ENCODE measurements at places on chromosomes 13 and 19.
A peak's percentile ranks its signal among the peaks of the same experiment; 100 is the strongest.

- no peak for DNase-seq
Observed at GRCh38 chr13:77545626-77546412, 10.3 kb downstream of the SCEL start.

DNA sequence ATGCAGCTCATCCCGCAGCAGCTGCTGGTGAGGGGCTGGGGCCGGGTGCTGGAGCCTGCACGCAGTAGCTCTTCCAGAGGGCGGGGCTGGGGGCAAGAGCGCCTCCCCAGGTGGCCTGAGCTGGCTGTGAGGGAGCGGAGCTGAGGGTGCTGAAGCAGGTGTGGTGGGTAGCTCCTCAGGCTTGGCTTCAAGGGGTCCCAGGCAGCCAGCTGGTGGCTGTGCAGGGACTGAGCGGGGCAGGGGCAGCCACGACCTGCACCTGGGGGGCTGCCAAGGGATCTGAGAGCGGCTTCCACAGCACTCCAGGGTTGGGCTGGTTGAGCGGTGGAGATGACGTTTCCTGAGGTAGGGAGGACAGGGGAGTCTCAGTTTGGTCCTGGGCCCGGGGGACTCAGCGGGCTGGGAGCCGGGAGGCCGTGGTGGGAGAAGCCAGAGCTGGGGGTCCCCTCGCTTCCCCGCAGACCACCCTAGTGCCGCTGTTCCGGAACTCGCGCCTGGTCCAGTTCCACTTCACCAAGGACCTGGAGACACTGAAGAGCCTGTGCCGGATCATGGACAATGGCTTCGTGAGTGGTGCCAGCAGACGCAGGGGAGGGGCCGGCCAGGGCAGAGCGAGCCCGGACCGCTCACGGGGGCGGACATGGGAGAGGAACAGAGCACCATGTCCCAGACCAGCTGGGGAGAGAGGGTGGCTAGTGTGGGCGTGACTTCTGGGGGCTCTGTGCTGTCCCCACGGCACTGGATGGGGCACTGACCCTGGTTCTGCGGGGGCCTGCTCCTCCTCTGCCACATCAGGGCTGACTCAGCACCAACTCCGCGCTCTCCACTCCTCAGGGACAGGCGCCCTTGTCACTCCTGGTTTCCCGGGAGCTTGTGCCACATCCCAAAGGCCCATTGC is 7.4 kb downstream of the PTOV1 start:
- DNase-seq, result no peak

GRCh38 chr13:92354583-92354982 is 872.0 kb upstream of the GPC6 start:
- peak; percentile 13 for DNase-seq

- DNase-seq, result peak; percentile 30
Observed at GRCh38 chr19:48963371-48964204, 1.5 kb upstream of the FTL start.

All from kidney glomerular epithelial cell (primary cell).